ENCODE measurements at places on chromosomes 16 and 17.

DNA sequence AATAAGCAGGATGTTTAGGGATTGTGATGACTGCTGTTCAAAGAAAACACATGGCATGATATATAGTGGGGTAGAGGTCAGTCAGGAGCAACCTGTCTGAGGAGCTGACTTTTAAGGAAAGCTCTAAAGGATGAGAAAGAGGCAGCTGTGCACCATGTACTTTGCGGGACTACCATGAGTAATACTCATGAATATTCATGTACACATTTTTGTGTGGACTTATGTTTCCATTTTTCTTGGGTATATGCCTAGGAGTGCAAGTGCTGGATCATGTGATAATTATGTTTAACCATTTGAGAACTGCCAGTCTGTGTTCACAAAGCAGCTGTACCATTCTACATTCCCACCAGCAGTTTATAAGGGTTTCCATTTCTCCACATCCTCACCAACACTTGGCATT lies 35.8 kb downstream of the BEAN1 start:
- no peak for ATAC-seq

- no peak for ATAC-seq
Measured at GRCh38 chr17:38511150-38512108, 83.2 kb downstream of the ARHGAP23 start.

DNA sequence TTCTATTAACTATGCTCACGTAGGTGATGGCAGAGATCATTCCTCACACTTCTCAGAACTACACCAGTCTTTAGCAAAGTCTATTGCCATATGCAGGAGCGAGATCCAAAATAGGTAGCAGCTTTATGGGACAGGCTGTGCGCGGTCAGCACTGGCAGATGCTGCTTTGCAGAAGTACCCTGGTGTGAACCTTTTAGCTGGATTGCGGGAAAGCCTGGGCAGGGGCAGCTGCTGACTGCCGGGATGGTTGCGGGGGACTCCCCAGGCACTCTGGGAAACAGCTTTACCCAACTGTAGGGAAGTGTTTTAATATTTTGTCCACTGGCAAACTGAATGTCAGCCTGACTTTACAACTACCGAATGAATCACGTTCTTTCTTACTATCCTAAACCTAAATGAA lies 251.3 kb downstream of the HS3ST3A1 start:
- ATAC-seq = no peak

- ATAC-seq = no peak
Measured at GRCh38 chr17:45573924-45574770, 83.6 kb upstream of the PLEKHM1 start.

GRCh38 chr16:1983544-1984346 lies at the start of gene GFER:
GFER (plus strand) TSS chr16:1984193; CDS start chr16:1984219, 26 bp downstream.
- peak; percentile 93 for ATAC-seq

- ATAC-seq = no peak
Measured at GRCh38 chr17:82006468-82007227, 16.0 kb downstream of the CENPX start.

- no peak for ATAC-seq
Measured at GRCh38 chr17:80566054-80566400, 21.4 kb downstream of the RPTOR start.

GRCh38 chr16:17403156-17403809 lies 67.5 kb downstream of the XYLT1 start:
- no peak for ATAC-seq

GRCh38 chr16:84979516-84979915 lies 31.8 kb downstream of the ZDHHC7 start:
- ATAC-seq = no peak

DNA sequence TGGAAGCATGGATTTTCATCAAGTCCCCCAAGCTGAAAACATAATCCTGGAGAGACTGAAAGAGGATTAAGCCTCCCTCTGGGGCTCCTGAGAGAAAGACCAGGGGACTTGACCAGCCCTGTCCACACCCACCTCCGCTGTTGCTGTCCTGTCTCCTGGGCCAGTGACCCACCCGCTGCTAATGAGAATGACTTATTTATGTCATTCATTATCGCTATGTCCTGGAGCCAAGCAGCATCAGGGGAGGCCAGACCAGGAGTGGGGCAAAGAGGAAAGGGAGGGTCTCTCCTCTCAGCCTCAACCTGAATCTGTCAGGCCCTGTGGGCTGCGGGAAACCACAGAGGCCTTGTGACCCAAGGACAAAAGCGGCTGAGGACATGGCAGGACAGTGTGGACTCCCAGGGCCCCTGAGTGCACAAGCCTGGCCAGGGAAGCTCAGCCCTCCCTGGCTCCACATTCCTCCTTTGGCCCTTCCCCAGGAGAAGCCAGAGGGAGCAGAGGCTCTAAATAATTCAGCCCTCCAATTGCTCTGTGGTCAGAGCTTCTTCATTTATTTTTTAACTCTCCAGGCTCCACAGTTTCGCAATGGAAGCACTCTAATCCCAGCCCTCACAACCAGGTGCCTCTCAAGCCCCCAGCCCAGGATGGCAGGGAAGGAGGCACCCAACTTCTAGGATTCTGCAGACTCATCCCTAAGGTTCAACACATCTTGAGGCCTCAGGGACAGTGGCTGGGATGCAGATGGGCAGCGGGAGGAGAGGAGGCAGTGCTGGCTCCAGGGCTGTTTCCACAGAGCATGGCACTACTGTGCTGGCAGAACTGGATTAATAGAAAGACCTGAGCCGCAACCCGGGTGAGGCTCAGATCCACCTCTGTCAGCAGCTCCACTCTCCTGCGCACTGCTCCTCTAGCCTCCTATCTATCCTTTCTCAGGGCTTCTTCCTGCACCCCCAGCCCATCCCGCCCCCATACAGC lies 19.1 kb downstream of the CUEDC1 start:
- ATAC-seq = no peak

DNA sequence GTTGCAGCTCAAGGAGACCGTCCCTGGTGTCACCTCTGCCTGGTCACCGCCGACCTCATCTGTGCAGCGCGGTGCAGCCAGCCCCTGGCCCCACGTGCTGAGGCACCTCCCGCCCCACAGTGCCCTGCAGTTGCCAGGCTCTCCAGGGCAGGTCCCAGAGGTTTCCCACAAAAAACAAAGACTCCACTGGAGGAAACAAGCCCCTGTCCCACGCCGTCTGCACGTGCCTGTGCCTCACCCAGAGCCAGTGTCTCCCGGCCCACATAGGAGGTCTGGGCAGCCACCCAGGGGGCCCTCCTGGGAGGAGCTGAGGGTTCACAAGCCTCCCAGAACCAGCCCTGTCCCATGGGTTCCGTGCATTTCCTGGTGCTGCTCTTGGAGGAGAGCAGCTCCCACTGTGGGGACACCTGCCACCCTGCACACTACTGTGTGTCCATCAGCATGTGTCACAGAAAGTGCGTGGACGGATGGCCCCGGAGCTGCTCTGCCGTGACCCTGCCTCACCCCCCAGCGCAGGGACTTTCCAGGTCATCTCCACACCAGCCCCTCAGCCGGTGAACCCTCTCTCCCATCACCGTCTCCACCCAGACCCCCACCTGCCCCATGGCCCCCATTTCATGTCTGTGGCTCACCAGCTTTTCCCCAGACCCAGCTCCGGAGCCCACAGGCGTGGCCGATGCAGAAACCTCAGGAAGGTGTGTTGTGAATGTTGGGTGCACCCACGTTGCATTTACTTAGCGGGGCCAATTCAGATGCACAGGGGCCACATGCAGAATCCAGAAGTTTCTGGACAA lies 17.0 kb upstream of the CDH15 start:
- ATAC-seq = peak; percentile 38

DNA sequence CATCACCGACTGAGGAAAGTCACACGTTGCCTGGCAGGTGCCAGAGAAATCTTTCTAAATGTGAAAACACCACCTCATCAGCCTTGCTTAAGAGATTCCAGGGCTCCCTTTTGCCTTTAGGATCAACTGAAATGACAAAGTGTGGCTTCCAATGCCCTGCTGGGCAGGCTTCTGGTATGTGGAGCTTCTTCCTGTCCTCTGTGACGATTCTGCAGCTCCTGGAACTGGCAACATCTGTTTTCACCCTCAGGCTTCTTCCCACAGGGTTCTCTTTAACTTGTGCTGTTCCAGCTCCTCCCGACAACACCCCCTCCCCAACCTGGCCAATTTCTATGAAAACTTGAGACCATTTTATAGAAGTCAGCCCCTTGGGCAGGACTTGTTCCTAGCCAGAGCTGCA lies 4.8 kb upstream of the ZDHHC1 start:
- no peak for ATAC-seq

- ATAC-seq = no peak
Measured at GRCh38 chr17:17213775-17214174, 7.6 kb upstream of the PLD6 start.

DNA sequence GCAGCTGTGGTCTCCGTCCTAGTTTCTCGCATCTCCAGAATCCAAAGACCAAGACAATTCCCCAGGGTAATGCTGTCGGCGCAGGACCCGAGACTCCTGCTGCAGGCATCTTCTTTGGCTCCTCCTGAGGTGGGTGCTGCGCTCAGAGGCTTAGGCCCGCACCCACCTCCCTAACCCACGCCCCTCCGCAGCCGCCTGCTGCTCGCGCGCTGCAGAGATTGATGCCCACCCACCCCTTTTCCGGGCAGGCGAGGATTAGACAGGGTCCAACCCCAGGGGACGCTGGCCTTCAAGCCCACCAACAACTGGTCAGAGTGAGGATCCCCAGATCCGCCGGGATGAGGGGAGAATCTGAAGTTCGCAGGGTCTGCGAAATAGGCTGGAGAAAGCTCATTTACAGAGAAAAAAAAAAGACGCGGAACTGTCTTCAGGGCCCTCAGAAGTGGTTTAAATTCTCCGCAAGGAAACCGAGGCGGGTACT lies 27.9 kb downstream of the SLFN11 start:
- ATAC-seq = no peak

DNA sequence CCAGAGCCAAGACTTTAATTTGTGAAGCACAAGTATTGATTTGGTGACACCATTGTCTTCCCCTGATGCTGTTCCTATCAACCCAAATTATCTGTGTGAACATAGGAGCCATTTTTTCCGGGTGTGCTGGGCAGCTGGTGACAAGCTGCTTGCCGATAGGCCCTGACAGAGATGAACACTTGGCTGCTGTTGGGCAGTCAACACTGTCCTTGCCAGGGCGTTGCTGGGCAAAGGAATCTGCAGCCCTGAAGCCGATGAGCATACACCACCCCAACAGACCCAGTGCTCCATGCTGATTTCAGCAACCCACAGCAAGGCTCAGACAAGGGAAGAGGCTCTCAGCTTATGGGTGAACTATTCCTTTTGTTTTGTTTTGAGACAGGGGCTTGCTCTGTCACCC lies 105.4 kb downstream of the YPEL2 start:
- no peak for ATAC-seq

- ATAC-seq = no peak
Measured at GRCh38 chr16:14102925-14103720, 32.0 kb downstream of the MRTFB start.

DNA sequence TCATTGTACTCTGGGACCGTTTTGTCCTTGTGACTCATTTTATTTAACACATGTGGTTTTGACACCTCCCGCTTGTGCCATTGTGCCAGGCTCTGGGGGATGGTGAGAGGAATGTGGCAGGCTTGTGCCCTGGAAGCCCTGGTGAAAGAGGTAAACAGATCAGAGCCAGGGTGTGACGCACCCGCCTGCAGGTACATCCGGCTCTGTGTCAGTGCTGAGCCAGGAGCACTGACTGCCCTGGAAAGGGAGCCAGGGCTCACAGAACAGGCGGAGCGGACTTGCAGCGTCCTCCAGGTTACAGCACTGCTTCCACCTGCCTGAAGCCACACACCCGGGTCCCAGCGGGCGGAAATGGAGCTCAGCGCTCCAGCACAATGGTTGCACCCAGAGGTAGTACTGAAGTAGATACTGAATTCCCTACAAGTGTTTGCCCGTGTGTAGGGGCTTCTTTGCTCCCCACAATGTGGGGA lies 30.6 kb downstream of the CDRT15 start:
- ATAC-seq = no peak

GRCh38 chr16:85359147-85359822 lies 247.0 kb upstream of the CIBAR2 start:
- no peak for ATAC-seq

- ATAC-seq = no peak
Measured at GRCh38 chr16:9826656-9827055, 355.6 kb downstream of the GRIN2A start.

DNA sequence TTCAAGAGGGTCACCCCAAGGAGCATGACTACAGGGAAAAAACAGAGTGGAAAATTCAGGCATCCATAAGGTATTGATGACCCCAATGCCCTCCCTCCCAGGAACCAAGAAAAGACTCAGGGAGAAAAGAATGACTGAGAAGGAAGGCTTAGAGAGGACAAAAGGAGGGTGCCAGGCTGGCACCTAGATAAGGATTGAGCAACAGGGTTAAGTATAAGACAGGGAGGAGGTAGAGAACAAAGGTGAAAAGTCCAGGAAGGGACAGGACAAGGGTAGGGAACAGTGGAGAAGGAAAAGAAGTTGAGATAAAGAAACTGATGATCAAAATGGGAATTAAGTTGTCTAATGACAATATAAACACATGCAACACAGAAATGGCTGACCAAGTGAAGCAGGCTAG lies 2.5 kb downstream of the SLC35B1 start:
- no peak for ATAC-seq

All from stimulated activated memory B cell treated with anti-CD40 and anti-IgM and Interleukin-4, amounts not matched to agents 10 μg/mL and 1 μg/mL and 100 μg/mL, for 72 hours (primary cell).